ENCODE measurements at places on chromosomes 12 and 14. TPM values are rescaled to one million over a fixed set of nuclear protein-coding genes. Genes with fewer than 3 reads are reported as not detected.

The CLEC2B gene
- total RNA-seq, result not detected

GRCh38 chr14:103696070-103696402, 19.2 kb downstream of the XRCC3 start:
- H3K27me3 ChIP-seq, result no peaks in the 10 kb centered on the region
- H3K36me3 ChIP-seq, result no peaks in the 10 kb centered on the region
- no peak overlapping the region for H3K27ac ChIP-seq
- no peak overlapping the region for H3K4me3 ChIP-seq
- H3K4me1 ChIP-seq, result peaks cover 6% of the 10 kb centered on the region
- no peak for DNase-seq

- peaks cover 9% of the 10 kb centered on the region for H3K27me3 ChIP-seq
- H3K4me1 ChIP-seq, result no peaks in the 10 kb centered on the region
- DNase-seq, result no peak
- no peak overlapping the region for H3K4me3 ChIP-seq
- H3K36me3 ChIP-seq, result no peaks in the 10 kb centered on the region
These were observed 91.1 kb upstream of the WSCD2 start for GRCh38 chr12:108037960-108038359.

The LTBP2 gene
- total RNA-seq, result 2.1 TPM

GRCh38 chr12:110421701-110422100, 18.2 kb upstream of the ANAPC7 start:
- H3K4me1 ChIP-seq, result peaks cover 4% of the 10 kb centered on the region
- H3K4me3 ChIP-seq, result no peak overlapping the region
- no peak for DNase-seq
- no peak overlapping the region for H3K27ac ChIP-seq

DNA sequence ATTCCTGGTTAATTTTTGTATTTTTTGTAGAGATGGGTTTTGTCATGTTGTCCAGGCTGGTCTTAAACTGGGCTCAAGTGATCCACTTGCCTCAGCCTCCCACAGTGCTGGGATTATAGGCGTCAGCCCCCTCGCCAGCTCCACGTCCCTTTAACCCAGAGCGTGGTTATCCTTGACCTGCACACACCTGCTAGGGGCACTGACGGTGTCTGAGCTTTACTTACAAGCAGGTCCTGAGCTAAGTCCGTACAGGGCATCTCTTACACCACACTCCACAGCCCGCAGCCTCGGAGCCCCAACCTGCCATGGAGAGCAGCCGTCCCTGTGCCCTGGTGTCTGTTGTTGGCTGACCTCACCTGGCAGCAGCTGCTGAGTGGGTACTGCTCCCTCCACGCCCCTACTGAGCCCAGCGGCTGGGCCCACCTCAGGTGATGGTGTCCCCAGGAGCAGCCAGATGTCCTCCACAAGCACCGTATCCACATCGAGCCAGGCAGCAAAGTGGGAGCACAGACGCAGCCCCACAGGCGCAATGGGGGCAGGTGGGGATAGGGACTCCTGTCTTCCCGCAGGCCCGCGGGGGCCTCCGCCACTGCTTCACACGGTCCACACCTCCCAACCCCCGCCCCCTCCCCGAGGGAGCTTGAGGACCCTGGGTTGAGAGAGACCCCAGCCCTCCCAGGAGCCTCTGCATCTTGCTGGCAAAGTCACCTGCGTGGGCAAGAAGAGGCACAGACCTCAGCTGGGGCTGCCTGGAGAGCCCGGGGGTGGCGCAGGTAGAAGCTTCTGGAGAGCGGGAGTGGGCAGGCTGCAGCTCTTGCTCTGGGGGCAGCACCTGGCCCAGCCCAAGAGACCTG, 325.4 kb upstream of the SFSWAP start:
- H3K4me1 ChIP-seq, result peaks cover 7% of the 10 kb centered on the region
- DNase-seq, result no peak
- no peaks in the 10 kb centered on the region for H3K36me3 ChIP-seq
- no peak overlapping the region for H3K4me3 ChIP-seq
- no peak overlapping the region for H3K27ac ChIP-seq

The CD27 gene
- total RNA-seq, result not detected

DNA sequence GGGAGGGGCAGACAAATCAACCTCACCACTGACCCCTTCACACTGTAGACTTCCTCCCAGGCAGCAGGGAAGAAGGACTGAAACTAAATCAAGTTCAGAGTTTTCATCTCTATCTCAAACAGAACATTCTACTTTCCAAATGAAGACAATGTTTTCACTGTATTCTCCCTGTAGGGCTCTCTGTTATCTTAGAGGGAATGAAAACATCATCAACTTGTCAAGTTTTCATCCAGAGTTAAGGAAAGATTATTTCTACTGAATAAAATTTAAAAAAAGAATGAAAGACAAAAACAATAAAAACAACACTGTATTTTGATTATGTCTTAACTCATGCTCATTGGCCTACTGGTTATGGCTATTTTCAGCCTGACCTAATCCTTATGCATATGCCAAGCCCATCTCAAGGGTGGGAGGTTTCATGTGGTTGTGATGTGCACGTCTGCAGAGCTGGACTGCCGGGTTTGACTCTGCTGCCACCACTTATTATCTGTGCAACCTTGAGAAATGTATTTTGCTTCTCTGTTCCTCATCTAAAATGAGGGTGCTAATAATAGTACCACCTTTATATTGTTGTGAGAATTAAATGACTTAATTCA, 152.0 kb upstream of the AVPR1A start:
- no peaks in the 10 kb centered on the region for H3K27me3 ChIP-seq
- H3K27ac ChIP-seq, result no peak overlapping the region
- H3K4me1 ChIP-seq, result 0 out of 2 replicates have a peak, but pooled peaks cover 14% of the 10 kb centered on the region
- no peaks in the 10 kb centered on the region for H3K36me3 ChIP-seq
- H3K4me3 ChIP-seq, result no peak overlapping the region

The KRT71 gene
- total RNA-seq, result not detected

The AMIGO2 gene
- total RNA-seq, result 3.5 TPM

DNA sequence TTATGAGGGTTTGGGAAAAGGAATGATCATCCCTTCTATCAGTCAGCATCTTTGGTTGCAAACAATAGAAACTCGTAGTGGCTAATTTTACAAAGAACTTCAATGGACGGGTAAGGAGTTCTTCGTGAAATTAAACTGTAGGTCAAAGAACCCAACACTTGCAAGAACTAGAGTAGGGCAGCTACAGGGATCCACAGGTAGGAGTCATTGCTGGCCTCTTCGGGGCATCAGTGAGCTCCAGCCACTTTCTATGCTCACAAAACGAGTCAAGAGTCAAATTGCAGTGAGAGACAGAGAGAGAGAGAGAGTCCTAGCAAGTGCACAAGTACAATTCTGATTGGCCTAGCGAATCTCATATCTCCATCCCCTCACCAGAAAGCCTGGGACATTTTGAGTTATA, 29.9 kb upstream of the OTX2 start:
- H3K27ac ChIP-seq, result no peak overlapping the region
- peaks cover 68% of the 10 kb centered on the region for H3K27me3 ChIP-seq
- DNase-seq, result no peak
- H3K4me3 ChIP-seq, result no peak overlapping the region
- no peaks in the 10 kb centered on the region for H3K36me3 ChIP-seq
- peaks cover 14% of the 10 kb centered on the region for H3K4me1 ChIP-seq

DNA sequence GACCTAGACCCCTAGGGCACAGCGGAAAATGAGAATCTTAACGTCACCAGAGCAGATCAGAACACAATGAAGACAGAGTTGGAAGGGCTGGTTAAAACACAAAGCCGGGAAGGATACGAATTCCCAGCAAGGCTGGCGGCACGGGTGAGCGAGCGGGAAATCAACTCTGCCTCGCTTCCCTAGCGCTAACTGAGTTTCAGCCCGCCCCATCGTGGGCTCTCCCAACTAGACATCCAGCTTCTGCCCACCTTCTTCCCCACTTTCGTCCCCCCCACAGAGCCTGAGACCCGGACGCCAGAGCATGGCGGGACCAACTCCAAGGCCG, 377 bp downstream of the CCNT1 start:
- peaks cover 15% of the 10 kb centered on the region for H3K36me3 ChIP-seq
- H3K4me3 ChIP-seq, result peak overlapping the region; percentile 78
- DNase-seq, result no peak
- H3K27me3 ChIP-seq, result no peaks in the 10 kb centered on the region
- H3K27ac ChIP-seq, result peak overlapping the region; percentile 96

The PXMP2 gene
- 17.4 TPM for total RNA-seq

- H3K4me3 ChIP-seq, result no peak overlapping the region
- no peaks in the 10 kb centered on the region for H3K36me3 ChIP-seq
- H3K4me1 ChIP-seq, result no peaks in the 10 kb centered on the region
- no peak overlapping the region for H3K27ac ChIP-seq
These were observed 28.9 kb upstream of the EML1 start for GRCh38 chr14:99764222-99764706.

DNA sequence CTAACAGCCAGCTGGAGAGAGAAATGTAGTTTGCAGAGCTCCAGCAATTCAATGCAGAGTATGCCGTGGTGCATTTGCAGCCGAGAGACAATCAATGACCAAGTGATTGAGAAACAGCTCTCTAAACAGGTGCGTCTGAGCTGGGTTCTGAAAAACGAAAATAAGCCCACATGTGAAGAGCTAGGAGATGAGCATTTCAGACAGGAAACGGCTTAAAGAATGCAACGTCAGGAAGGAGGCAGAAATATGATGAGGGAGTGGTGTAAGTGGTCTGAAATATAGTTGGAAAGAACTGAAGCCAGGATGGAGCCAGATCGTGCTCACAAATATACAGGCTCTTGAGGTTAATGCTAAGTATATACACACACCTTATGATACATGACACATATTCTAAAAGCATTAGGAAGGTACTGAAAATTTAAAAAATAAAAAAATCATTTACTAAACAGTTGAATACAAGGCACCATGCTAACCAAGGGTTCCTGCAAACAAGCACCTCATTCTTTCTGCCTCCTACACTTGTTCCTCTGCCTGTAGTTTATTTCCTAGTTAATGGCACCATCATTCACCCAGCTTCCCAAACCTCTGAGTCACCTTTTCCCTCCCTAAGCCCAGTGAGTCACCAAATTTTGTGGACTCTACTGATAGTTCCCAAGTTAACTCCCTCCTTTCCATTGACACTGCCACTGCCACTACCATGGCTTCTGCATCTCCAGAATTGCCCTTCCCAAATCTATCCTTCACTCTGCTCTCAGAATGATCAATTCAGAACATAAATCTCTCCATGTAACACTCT, 2.3 kb upstream of the GARIN2 start:
- no peak overlapping the region for H3K27ac ChIP-seq
- H3K4me1 ChIP-seq, result no peaks in the 10 kb centered on the region
- H3K27me3 ChIP-seq, result no peaks in the 10 kb centered on the region
- H3K4me3 ChIP-seq, result no peak overlapping the region

The PLEKHD1 gene
- 0.28 TPM for total RNA-seq

DNA sequence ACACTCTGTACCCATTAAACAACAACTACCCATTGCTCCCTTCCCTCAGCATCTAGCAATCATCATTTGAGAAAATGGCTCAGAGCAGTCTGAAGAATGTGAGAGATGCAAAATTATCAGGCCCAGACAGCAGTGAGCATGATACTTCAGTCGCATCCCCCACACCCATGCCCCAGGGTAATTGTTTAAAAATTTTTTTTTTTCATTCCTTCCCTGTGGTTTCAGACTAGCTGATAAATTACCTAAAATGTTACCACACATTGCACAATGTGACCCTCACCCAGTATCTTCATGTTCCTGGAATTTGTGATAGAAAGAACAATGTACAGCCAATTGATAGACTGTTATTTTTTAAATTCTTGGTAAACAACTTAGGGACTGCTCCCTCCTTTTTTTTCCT, 11.3 kb upstream of the USP15 start:
- H3K4me3 ChIP-seq, result no peak overlapping the region
- no peak for DNase-seq
- no peaks in the 10 kb centered on the region for H3K36me3 ChIP-seq
- no peaks in the 10 kb centered on the region for H3K27me3 ChIP-seq
- no peaks in the 10 kb centered on the region for H3K4me1 ChIP-seq

DNA sequence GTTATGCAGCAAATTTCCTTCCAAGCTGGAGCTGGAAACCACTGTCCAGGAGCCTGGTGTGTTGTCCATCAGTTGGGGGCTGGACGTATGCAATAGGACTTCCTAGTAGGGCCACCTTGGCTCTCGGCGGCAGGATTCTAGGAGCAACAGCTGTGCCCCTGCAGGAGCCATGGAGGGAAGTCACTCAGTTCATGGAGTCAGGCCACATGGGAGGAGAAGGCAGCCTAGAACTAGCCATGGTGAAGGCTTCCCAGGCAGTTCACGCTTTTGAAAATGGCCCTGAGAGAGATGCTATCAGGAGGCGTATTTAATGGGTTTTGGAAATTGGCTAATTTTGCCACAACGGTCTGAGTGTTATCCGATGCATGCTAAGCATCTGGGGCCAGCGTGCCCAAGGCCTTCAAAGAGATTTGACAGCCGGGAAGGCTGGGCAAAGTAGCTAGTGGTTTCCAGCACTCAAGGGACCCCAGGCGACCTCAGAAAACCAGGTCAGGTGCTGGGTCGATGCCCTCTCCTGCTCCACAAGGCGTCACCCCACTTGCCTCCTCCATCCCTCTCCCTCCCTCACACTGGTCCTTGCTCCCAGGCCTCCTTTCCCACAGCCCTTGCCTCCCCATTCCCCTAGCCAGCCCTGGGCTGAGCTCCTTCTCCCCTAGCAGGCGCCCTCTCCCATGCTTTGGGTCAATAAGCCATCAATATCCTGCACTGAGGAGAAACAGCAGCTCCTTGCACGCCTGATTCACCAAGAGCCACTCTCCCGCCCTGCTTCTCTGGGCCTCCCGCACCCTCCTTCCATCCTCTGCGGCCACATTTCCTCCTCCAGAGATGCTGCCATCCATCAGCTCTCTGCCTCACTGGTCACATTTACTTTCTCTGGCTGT, 30.9 kb upstream of the SYNDIG1L start:
- DNase-seq, result no peak
- H3K36me3 ChIP-seq, result no peaks in the 10 kb centered on the region
- H3K27ac ChIP-seq, result no peak overlapping the region
- H3K4me1 ChIP-seq, result peaks cover 6% of the 10 kb centered on the region
- no peaks in the 10 kb centered on the region for H3K27me3 ChIP-seq
- H3K4me3 ChIP-seq, result no peak overlapping the region

DNA sequence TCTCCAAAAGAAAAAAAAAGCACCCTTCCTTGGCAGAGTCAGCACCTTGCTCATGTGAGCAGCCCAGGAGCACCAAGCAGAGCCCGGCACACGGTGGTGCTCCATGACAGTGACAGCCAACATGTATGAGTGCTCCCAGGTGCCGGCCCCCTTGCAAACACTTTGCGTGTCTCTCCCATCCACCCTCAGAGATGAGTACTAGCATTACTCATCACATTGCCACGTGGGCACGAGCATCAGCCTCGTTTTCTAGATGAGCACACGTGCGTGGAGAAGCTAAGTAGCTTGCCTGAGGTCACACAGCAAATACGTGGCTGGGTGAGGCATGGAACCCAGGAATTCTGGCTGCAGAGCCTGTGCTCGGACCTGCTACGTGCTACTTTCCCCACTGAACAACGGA, 177.9 kb upstream of the PRMT8 start:
- no peak overlapping the region for H3K27ac ChIP-seq
- no peaks in the 10 kb centered on the region for H3K27me3 ChIP-seq
- no peak overlapping the region for H3K4me3 ChIP-seq
- no peaks in the 10 kb centered on the region for H3K4me1 ChIP-seq
- DNase-seq, result no peak

GRCh38 chr12:122820838-122821271, 14.4 kb upstream of the HIP1R start:
- H3K4me1 ChIP-seq, result no peaks in the 10 kb centered on the region
- H3K27me3 ChIP-seq, result no peaks in the 10 kb centered on the region
- H3K36me3 ChIP-seq, result no peaks in the 10 kb centered on the region
- H3K4me3 ChIP-seq, result no peak overlapping the region

GRCh38 chr14:86640288-86640687, 1110.3 kb downstream of the FLRT2 start:
- H3K4me3 ChIP-seq, result no peak overlapping the region
- no peaks in the 10 kb centered on the region for H3K4me1 ChIP-seq
- H3K27ac ChIP-seq, result no peak overlapping the region
- H3K36me3 ChIP-seq, result no peaks in the 10 kb centered on the region
- DNase-seq, result peak; percentile 3

The BICD1 gene
- 76.4 TPM for total RNA-seq

Data from GM23338 (cell line).